GM12864 (cell line): ENCODE measurements at places on chromosomes 1 and 21.

DNA sequence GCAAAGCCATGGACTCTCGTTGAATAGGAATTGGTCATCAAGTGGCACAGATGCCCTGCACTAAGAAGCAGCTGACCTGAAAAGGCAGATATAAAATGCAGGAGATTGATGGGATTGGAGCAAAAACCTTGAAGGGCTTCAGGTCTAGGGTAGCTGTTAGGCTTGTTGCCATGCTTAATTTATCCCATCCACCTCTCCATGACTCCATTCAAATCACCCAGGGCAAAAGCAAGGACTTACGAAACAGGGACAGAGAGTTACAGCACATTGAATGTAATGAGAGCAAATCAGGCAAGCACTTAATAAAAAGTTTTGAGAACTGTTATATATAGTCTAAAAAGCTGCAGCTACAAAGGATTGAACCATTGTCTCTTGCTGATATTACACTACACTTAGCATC, 298.2 kb upstream of the ESRRG start:
- DNase-seq: no peak

- DNase-seq: no peak
These were observed 11.5 kb upstream of the IFI16 start for GRCh38 chr1:158998037-158998780.

DNA sequence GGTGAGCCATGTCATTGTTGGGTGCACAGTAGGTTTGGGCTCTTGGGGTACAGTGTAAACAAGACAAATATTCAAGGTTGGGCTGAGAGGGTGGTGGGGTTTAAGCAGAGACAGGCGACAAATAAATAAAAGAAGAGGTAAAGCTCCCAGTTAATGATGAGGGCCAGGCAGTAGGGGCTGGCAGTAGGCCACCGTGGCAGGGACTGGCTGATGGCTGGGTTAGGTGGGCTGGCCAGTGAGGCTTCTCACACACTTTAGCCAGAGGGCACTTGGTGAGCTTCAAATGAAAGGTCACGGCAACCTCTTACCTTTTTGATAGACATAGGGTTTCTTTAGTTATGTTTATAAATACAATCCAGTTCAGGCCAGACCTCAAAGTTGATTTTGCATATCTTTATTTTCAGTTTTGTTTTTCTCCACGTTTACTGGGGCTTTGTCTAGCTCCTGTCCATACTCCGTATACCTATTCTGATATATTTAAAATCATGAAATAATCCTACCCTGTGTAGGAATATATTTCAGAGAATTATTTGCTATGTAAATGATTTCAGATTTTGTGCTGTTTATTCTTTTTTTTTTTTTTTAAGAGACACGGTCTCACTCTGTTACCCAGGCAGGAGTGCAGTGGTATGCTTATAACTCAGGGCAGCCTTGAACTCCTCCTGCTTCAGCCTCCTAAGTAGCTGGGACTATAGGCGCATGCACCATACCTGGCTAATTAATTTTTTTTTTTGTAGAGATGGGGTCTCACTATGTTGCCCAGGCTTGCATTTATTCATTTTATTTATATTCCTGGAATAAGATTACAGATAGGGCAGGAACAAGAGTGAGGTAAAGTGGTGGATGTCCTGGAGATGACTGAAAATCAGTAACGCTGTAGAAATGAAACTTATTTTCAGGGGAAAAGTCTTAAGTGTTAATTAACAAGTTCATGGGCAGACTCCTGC, 122.7 kb downstream of the RYR2 start:
- no peak for DNase-seq

DNA sequence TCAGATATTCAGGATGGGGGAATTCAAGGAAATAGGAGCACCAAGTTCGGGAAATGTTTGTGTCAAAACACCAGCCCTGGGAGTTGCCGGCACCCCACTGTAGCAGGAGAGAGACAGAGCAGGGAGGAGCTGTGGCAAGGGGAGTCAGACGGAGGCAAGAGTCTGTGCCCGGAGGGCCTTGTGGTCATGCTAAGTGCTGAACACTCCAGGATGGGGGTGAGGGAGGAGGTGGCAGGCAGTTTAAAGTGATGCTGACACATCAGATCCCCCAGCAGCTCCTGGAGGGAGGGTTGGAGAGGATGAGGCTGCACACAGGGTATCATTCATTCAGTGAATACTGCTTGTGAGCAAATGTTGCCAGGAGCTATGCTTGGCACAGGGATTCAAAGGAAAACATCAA, 150.3 kb upstream of the ETV3 start:
- no peak for DNase-seq

DNA sequence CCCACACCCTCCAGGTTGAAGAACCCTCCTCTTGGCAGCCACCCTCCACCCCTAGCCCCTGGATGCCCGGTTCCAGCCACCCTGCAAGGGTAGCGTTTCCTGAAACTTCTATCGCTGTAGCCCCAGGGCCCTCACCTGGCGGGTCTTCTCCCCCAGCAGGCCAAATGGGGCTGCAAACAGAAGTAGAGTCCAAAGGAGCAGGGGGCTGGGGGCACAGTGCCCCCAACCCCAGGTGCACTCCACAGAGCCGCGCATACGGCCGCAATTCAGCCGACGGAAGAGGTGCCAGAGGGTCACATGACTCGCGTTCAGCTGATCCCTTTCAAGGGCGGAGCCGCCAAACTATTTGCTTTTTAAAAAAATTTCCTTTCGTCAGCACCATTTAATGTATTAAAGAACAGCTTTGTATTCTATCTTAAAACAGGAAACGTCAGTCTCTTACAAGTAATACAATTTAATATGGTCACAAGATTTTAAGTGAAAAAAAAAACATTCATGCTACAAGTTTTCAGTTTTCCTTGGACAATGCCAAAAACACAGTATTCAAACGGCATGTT, at the start of gene GLMP:
GLMP (minus strand) TSS at position 289 of the 557 bp plus-strand sequence; CDS start at position 255, 34 bp downstream.
- DNase-seq: no peak

GRCh38 chr1:209157546-209158249, 425.8 kb upstream of the CAMK1G start:
- no peak for DNase-seq

DNA sequence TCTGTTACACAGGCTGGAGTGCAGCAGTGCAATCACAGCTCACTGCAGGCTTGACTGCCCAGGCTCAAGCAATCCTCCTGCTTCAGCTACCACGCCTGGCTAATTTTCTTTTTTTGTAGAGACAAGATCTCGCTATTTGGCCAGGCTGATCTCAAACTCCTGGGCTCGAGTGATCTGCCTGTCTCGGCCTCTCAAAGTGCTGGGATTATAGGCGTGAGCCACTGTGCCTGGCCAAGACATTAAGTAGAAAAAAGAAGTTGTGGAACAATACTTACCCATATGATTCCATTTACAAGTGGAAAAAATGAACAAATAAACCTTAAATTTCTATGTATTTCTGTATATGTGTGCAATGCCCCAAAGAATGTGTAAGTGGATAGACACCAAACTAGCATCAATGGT, 30.3 kb upstream of the ID3 start:
- DNase-seq: no peak

GRCh38 chr1:171372418-171373084, 58.6 kb downstream of the FMO4 start:
- no peak for DNase-seq

GRCh38 chr1:85894651-85895050, 186.4 kb upstream of the ZNHIT6 start:
- peak; percentile 13 for DNase-seq

- DNase-seq: no peak
These were observed 1770.9 kb downstream of the BRINP3 start for GRCh38 chr1:188706742-188707141.

- no peak for DNase-seq
These were observed 458.3 kb downstream of the LMO4 start for GRCh38 chr1:87786861-87787545.

DNA sequence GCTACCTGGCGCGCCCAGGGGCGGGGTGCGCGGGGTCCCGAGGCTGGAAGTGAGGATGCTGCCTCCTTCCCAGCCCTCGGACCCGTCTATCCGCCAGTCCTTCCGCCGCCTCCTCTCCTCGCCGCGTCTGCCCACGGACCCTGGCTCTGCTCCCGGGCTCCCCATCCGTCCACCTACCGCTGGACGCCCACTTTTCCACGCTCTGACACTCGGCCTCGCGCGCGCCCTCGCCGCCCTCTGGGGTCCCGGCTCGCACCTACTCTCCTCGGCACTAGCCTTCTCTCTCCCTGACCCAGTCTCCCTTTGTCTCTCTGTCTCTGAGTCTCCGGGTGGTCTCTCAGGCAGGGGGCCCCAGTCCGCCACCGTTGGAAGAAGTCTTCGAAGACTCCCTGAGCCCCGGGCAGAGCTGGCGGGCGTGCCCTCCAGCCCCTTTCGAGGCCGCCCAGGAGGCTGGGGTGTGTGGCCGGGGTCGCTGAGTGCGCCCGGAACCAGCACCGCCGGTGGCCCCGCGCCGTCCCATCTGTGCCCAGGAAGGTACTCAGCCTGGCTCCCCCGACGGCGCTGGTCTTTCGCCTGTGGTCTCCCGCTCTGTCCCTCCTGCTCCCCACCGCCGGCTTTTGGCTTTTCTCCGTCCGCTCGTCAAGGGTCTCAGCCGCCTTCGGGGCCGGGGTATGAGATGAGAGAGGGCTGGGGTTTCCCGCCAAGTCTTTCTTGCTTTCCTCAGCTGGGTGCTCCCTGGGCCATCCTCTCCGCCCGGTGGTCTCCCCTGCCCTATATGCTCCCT, 610 bp downstream of the DRAXIN start:
- DNase-seq: no peak

GRCh38 chr21:42089093-42089631, 18.0 kb downstream of the UMODL1 start:
- DNase-seq: no peak

DNA sequence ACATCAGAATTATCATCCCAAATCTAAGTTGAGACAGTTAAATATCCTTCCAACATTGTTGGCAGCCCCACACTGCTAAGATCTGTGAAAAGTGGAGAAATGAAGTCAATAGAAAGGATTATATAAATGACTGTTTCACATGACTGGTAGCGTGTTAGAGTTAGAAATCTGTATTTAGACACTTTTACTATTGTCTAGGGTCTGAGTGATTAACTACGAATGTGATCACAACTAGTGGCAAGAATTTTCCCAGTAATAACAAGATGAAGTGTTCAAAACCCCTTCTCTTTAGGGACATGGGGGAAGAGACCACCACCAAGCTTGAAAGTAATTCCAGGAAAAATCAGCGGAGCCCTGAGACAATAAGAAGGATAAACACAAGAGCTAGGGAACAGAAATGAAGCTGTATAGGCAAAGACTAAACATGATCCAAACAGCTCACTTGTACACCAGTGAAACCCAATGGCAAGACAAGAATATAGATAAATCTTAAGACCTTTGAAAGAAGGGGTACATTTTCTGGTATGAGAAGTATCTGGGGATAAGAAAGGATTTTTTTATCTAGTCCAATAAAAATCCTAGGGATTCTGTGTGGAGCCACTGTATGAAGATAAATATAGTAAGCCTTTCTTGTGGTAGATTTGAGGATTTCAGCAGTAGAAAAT, 646.6 kb upstream of the USP24 start:
- no peak for DNase-seq

- DNase-seq: no peak
These were observed 6.7 kb downstream of the INAVA start for GRCh38 chr1:200901350-200901749.
